HS-5 (cell line): ENCODE measurements at places on chromosomes 4 and X.

GRCh38 chr4:145716661-145717200, 36.8 kb downstream of the C4orf51 start:
- DNase-seq: no peak

GRCh38 chr4:80201252-80202151, 4.2 kb downstream of the PRDM8 start:
- DNase-seq: no peak

GRCh38 chr4:177696438-177696966, 254.3 kb upstream of the AGA start:
- DNase-seq: no peak

- no peak for DNase-seq
Measured at GRCh38 chr4:52659001-52659721, at the start of gene USP46. Gene USP46, minus strand, starts transcription at chr4:52659301. Its CDS starts 151 bp downstream, at chr4:52659150.

DNA sequence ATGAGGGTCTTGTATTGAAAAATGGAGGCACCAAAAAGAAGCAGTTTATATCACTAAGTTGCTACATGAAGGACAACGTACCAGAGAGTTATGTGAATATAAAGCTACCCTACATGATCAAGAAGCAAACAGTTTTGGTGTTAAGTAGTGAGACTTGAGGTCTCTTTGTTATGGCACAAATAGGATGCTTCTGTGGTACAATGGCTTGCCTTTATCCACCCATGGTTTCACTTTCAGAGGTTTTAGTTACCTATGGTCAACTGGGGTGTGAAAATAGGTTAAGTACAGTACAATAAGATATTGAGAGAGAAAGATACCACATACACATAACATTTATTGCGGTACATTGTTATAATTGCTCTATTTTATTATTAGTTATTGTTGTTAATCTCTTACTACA, 229.2 kb upstream of the SLIT2 start:
- DNase-seq: no peak
